ENCODE measurements at places on chromosomes 3 and 15.
A peak's percentile ranks its signal among the peaks of the same experiment; 100 is the strongest.

- no peak for DNase-seq
Measured at GRCh38 chr3:147380387-147380951, 25.9 kb downstream of the ZIC4 start.

DNA sequence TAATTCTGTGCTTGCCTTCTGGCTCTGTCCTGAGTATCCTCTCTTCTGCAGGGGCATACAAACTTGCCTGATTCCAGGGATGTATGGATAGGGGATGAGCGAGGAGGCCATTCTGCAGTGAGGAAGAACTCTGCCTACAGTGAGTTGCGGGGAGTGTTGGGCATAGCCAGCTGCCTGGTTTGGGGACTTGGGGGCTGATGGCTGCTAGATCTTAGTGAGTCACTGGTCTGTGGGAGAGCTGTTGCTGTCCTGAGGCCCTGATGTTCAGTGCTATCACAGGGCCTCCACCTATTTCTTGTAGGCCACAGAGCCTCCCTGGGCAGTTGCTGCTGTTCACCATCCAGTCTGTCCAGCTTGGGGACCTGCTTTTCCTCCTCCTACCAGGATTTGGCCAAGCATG, 20.3 kb downstream of the CDAN1 start:
- no peak for DNase-seq

DNA sequence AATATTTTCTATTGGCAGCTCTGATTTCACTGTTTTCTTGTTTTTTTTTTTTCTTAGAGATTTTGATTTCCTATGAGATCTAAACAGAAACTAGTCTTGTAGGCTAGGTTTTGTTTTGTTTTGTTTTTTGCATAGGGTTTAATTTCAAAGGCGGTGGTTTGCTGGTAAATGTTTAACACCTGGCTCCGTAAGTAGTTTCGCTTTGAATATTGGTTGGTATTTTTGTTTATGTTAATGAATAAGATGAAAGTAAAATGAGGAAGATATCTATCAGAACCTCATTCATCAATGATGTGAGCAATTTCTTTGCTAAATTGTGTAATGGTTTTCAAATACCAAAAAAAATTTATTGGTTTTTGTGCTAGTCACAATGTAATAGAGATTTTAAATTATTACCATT, 39.7 kb upstream of the TM4SF1 start:
- DNase-seq, result no peak

DNA sequence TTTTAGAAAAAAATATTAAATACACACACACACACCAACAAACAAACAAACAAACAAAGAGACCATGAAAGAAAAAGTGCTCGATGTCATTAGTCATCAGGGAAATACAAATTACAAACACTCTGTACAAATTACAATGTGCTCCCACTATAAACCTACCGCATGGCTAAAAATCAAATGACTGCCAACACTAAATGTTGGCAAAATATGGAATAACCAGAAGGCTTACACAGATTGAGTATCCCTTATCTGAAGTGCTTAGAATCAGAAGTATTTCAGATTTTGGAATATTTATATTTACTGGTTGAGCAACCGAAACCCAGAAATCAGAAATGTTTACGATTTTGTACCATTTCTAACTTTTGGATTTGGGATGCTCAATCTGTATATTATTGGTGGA, 33.4 kb downstream of the CDV3 start:
- no peak for DNase-seq

DNA sequence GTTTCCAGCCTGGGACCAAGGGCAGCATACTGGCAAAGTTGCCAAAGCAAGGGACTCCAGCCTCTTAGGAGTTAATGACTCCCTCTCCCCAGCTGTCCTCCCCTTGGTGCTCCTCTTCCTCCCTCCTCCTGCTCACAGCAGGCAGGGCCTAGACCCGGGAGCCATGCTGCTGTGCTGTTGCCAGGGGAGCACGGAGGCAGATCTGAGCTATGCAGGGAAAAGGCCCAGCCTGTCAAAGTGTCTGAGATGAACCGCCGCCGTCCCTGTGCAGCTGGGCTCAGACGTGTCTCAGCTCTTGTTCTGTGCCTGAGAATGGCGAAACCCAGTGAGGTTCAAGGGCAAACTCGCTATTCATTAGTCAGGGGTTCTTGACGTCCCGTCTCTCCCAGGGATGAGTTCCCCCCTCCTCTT, 60.8 kb upstream of the POLG start:
- no peak for DNase-seq

GRCh38 chr15:42363487-42363886, 4.2 kb downstream of the CAPN3 start:
- no peak for DNase-seq

DNA sequence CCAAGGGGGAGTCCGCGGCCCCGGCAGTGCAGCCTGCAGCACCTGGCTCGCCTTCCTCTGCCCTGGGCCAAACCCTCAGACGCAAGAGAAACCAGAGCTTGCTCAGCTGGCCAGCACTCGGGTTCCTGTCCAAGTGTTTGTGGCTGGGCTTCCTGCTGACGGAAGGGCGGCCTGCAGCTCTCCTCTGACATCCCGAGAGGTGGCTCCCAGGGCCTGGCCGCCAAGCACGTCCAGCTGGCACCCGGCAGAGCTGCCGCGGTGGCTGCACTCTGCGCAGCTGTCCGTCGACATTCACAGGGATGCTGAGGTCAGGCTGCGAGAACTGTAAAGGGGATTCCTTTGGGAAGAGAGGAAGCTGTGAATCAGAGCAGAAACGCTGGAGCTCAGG, 85.6 kb downstream of the CPN2 start:
- no peak for DNase-seq

DNA sequence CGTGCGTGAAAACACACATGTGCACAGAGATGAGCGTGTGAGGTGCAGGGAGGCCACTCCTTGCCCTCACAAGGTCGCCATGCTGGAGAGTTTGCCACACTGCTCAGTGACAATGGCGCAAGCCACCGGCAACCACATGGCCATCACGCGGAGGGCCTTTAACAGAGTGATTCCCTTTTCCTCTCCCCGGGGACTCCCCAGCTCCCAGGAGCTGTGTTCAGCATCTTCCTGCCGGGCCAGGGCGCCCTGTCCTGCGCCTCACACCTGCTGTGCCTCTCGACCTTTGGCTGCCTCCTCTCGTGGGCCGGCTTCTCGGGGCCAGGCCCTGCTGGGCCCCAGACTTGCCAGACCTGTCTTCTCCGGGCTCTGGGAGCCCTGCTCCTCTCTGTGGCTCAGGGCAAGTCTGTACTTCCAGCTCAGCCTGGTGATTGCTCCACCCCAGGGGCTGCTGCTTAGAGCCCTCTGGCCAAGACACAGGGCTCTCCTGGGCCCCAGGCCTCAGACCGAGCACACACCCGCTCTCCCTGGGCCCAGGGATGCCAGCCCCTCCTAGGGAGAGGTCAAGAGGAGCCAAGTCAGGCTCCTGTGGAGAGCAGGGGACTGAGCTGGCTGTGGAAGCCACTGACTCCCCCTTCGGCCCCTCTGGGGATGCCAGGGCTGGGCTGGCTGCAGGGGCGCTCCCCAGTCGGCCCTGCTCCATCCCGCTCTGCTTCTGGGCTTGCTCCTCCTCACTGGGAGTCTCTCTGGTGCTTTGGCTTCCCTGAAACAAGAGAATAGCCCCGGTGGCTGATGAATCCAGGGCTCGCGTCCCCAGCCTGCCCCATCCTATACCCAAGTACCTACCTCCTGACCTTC, 5.6 kb downstream of the CCDC9B start:
- no peak for DNase-seq

DNA sequence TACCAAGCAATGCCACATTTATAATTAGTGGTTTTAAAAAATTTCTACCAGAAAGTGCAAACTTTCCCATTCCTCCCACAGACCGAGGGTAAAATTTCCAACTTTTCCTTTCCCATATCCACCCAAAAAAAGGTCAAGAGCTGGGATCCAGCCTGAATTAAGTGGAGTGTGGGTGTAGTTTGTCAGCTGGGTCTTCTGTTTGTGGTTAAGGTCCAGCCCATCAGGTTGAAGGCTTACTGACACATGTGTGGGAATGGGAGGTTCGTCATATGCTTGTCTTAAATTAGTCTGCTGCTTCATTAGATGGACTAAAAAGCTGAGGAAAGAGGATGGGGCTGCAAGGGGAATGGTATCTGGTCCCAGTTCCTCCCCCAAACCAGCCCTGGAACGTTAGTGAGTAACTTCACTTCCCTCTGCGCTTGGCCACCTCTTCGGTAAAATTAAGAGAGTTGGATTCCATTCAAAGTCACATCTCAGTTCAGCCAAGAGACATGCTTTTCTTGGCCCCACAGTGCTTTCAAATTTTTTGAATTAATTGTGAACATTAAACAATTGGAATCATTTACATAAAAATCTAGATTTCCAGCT, 59.0 kb upstream of the PLCL2 start:
- DNase-seq, result no peak

DNA sequence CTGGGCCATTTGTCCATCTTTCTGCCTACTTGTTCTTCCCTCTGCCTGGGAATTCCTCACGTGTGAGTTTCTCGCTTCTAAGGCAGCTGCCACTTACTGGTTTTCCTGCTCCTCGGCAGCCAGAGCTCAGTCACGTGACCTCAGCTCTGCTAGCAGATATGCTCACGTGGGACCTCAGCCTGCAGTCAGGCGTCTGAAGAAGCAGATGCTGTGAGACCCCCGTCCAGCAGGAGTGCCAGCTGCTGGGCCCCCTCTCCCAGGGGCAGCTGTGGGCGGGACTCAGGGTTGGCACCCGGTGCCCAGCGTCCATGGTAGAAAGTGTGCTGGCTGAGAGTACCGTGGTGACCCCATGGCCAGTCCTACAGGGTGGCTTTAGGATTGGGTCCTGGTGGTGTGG, 161.3 kb upstream of the TLE3 start:
- DNase-seq, result no peak

GRCh38 chr15:90400005-90400758, 12.1 kb downstream of the IQGAP1 start:
- no peak for DNase-seq

DNA sequence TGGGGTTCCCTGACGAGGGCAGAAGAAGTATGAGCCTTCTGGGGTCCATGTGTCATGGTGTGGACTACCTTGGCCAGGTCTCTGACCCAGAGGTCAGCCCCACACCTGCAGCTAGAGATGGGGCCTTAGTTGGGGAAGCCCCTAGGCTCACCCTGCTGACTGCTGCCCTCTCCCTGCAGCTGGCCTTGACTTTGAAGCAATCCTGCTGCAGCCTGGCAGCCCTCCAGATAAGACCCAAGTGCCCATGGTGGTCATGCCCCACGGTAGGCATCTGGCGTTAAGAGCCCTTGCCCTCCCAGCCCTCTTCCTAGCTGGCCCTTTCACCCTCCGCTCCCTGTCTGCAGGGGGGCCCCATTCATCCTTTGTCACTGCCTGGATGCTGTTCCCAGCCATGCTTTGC, 7.4 kb downstream of the APEH start:
- no peak for DNase-seq

DNA sequence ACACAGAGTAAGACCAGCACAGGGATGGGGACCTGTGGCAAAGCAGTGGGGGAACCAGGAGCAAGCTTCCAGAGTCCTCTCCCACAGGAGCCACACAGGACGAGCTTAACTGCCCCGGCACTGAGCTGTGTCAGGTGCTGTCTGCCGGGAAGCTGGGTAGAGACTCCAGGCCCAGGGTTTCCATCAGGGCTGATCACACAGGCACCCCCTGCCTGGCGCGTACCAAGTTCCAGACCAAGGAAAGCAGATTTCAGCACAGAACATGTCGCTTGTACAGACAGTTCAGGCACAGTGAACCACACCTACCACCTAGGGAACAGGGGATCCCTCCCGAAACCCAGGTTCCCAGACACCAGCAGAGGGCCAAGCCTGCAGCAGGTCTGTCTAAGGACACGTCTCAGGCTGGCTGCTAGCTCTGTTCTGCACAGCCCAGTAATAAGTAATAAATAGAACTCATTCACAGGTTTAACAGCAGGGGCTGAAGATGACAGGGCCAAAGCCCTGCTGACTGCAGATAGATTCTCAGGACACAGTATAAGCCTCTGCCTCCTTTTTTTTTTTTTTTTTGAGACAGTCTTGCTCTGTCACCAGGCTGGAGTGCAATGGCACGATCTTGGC, 30.2 kb upstream of the OCA2 start:
- no peak for DNase-seq

- no peak for DNase-seq
Measured at GRCh38 chr3:69200384-69201068, 78.1 kb upstream of the LMOD3 start.

DNA sequence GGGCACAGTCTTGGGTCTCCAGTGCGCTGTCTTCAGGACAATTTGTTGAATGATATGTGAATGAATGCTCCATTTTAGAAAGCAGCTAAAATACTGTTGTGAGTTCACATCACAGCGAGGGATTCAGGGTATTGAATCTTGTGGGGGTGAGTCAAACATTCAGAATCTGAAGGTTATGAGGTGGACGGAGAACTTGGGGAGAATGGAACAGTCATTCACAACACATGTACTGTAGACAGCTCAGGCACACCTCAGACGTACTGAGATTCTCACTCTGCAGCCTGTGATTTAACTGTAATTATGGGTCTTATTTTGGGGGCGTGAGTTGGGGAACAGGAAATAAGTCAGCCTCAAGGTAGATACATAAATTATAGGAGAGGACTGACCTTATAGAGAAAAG, 13.9 kb downstream of the CRYBG3 start:
- peak; percentile 35 for DNase-seq

DNA sequence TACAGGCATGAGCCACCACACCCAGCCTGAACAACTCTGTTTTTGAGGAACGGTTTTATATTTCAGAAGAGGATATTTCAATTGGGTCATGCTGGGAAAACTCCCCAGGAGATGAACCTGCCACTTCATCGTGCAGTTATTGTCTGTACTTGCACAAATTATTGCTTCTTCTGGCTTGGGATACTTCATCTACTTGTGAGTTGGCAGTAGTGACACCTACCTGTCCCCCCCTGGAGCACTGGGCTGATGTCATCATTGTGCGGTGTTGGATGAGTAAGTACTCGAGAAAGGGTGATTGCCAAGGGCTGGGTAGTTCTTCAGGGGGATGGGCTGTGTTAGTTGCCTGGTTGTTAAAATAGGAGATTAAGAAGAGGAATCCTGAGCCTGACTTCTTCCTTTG, 85.1 kb upstream of the SAMMSON start:
- DNase-seq, result peak; percentile 14

DNA sequence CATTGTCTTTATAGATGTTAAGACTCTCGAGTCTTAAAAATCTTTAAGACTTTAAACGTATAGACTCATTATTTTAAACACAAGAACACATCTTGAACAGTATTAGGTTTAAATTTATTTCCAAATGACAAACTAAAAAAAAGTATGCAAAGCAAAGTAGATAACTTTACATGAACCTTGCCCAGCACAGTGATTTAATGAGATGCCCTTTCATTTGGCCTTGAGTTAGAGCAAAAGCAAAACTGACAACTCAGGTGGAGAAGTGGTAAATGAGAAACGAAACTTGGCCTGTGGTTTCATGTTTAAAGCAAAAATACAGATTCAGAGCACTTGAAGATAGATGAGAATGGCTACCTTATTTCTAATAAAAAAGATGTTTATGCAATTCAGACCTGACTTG, 8.6 kb downstream of the GPR15 start:
- DNase-seq, result no peak

Data from RKO (cell line).